ENCODE measurements at places on chromosomes 7 and 10.
A peak's percentile ranks its signal among the peaks of the same experiment; 100 is the strongest.

DNA sequence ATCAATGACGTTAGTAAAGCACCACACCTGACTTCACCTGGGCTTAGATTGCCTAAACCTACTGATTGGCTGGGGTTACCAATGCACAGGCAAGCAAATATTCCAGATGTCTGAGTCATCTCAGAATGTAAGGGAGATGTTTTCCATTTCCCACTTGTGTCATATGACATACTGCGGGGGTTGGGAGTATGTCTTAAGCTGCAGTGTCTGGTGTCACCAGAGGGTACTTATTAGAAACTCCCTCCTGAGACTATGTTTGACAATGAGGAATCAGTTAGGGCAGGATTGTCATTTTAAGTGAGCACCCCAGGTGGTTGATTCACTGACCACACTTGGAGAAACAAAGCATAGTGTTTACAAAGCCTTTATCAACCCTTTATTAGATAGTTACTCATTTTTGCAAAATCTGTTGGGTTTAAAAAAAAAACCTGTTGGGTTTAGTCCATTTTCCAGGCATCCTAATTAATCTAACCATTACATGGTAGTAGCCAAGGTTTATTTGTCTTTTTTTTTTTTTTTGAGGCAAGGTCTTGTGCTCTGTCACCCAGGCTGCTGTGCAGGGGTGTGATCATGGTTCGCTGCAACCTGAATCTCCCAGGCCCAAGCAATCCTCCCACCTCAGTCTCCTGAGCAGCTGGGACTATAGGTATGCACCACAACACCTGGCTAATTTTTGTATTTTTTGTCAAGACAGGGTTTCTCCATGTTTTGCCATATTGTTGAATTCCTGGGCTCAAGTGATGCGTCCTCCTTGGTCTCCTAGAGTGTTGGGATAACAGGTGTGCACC is 72.5 kb downstream of the CDK6 start:
- no peak for DNase-seq

DNA sequence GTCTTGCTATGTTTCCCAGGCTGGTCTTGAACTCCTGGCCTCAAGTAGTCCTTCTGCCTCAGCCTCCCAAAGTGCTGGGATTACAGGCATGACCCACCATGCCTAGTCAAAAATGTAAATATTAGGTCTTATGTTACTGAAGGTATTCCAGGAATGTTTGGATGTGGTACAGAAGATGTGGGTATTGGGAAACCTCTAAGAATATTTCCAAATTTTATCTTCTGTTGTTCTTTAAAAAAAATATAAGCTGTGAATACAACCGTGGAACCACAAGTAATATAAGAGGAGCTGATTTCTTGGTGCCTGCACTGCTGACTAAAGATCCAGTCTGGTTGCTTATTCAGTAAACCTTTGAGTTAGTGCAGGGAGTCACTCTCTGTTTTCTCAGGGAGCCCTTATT is 178.3 kb downstream of the AUTS2 start:
- no peak for DNase-seq

GRCh38 chr7:106110885-106111654 is 1.0 kb downstream of the SYPL1 start:
- DNase-seq = no peak

DNA sequence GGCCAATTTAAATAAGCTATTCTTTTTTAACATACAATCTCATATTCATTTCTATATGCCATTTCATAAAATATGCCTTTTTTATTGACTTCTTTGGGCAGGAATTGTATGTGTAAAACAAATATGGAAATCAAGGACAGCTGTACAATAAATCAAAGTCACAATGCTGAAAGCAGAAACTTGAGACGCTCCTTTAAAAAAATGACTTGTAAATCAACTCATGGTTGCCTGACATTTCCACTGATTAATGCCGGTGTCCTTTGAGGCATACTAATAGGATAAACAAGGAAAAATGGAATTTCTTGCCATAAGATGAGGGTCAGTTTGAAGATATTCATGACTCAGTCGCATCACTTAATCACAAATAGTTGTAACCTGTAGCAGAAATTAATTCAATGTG is 247.4 kb upstream of the TEX47 start:
- DNase-seq = no peak

DNA sequence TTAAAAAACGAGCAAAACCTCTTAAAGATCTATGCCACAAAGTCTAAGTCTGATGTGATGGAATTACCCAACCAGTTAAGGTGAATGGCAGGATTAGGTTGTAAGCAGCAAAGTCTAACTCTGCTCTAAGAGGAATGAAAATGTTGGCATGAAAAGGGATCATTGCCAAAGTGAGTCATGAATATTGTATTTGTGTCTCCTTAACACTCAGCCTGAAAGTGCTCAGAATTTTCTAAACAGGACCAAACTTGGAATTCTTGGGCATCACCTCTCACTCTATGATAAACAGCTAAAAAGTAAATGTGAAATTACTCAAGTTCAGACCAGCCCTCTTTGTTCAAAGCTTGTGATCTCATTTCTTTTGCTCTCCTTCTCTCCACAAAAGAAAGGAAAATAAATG is 27.0 kb downstream of the PPP1R3A start:
- no peak for DNase-seq

GRCh38 chr10:124493214-124493882 is 31.7 kb downstream of the LHPP start:
- DNase-seq = no peak

- DNase-seq = no peak
These were observed 243.4 kb upstream of the FZD1 start for GRCh38 chr7:91020636-91021385.

- no peak for DNase-seq
These were observed 31.6 kb upstream of the LYZL1 start for GRCh38 chr10:29257106-29257783.

DNA sequence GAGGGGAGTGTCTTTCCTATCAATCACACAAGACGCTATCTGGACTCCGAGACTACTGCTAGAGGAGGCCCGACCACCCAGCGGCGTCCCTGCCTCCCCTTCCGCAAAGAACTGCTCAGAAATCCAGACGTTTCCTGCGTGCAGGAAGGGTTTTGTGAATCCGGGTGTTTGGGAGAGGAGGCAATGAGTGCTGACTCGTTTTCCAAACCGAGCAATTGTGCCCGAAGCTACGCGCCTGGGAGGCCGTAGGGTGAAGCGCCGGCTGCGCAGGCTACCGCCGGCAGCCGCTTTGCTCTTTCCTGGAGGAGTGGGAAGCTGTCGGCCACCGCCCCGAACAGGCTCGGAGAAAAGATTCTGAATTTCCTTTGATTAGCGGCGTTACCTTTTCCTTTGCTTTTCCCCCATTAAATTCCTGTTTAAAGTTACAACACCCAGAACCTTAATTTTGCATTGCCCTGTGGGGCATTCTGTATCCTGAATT is 5.3 kb downstream of the VAX1 start:
- DNase-seq = no peak

- DNase-seq = no peak
These were observed 20.8 kb upstream of the SH3PXD2A start for GRCh38 chr10:103876155-103876554.

DNA sequence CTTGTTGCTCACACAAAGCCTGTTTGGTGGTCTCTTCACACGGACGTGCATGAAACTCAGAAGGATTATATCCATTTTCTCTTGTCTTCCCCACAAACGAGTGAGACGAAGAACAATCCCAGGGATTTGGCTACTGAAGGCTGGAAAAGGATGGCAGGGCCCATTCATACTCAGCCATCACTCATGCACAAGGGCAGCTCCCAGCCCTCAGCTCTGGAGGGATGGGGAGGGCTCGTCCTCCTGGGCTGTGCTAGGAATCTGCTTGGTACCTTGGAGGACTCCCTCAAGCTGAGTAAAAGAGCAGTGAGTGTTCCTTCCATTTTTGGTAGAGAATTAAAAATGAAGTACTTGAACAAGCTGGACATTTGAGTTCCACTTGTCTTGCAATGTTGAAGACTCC is 33.2 kb upstream of the RAB18 start:
- DNase-seq = no peak

GRCh38 chr10:35774109-35774508 is 132.0 kb upstream of the FZD8 start:
- DNase-seq = no peak

GRCh38 chr10:28431139-28431538 is 101.8 kb upstream of the WAC start:
- no peak for DNase-seq

- no peak for DNase-seq
These were observed 41.2 kb downstream of the ANLN start for GRCh38 chr7:36430881-36431280.

GRCh38 chr10:89458784-89459183 is 44.4 kb downstream of the IFIT5 start:
- no peak for DNase-seq

GRCh38 chr7:117212969-117213877 is 109.6 kb downstream of the WNT2 start:
- no peak for DNase-seq

- peak; percentile 4 for DNase-seq
These were observed 72.1 kb upstream of the STARD3NL start for GRCh38 chr7:38105874-38106483.

DNA sequence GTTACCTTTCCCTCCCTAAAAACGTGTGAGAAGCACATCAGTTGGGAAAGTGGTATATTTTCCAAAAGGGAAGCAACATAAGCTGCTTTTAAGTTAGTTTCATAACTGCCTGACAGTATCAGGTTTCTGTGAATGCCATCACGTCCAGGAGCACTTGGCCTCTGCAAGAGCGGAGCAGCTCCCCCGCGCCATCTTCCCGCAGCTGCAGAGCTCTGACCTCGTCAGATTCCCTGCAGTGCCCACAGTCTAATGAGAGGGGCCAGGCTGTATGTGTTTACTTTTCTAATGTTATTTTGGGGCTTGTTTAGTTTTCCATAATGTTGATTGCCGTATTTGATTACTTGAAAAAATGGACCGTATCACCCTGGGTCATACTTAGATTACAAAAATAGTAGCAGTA is 74.2 kb downstream of the MGMT start:
- DNase-seq = no peak

DNA sequence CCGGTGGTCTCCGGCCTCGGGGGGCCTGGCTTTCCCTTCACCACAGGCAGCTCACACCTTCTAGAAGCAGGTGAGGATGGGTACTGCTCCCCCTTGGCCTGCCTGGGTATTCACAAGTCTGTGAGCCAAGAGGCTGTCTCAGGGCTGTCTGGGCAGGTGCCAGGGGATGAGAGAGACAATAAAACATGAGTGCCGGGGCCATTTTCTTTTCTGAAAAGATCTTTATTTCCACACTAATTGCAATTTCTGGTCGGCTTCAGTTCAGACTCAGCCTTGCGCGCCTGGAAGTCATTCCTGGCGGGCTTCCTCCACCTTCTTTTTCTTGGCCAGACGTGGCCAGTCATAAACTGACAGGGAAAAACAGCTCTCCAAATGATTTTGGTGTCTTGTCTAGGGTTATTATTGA is 171.2 kb downstream of the ARHGAP12 start:
- no peak for DNase-seq

GRCh38 chr10:28569506-28570159 is 36.7 kb downstream of the WAC start:
- no peak for DNase-seq

DNA sequence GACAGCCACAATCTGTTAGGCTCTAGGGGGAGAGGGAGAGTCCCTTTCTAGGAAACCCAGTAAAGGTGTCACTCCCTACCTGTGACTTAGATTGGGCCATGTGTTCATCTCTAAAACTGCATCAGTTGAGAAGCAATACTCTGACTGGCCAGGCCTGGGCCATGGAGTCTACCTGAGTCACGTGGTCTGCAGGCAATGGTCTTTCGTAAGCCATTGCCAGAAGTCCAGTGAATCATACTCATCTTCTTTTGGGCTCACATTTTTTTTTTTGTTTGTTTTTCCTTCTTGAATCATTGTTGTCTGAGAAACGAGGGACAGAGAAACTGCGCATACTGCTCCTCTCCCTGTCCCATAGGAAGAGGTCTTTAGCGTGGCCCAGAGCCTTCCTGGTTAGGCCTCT is 215.6 kb downstream of the CCSER2 start:
- no peak for DNase-seq

- no peak for DNase-seq
These were observed 322.4 kb downstream of the HGF start for GRCh38 chr7:81447351-81447952.

DNA sequence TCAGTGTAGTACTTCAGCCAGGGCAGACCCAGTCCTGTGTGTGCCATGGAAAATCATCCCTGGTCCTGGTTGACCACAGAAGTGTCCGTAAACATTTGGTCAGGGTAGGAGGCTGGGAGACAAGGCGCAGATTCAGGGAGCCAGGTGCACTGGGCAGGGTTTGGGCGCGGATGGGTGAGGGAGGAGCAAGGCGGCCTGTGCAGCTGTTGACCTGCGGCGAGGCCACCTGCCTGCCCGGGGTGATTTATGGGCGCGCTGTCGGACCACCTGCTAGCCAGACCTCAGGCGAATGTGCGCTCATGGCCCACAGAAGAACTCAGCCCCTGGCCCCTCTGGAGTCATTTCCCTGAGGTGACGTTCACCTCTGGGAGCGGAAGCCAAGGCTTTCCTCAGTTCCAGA is 6.6 kb downstream of the SFRP5 start:
- no peak for DNase-seq

GRCh38 chr7:126589068-126589684 is 663.6 kb downstream of the GRM8 start:
- no peak for DNase-seq

- DNase-seq = no peak
These were observed 26.9 kb downstream of the FKBP6 start for GRCh38 chr7:73354821-73355220.

- no peak for DNase-seq
These were observed 74.9 kb downstream of the LARP4B start for GRCh38 chr10:856416-857157.

DNA sequence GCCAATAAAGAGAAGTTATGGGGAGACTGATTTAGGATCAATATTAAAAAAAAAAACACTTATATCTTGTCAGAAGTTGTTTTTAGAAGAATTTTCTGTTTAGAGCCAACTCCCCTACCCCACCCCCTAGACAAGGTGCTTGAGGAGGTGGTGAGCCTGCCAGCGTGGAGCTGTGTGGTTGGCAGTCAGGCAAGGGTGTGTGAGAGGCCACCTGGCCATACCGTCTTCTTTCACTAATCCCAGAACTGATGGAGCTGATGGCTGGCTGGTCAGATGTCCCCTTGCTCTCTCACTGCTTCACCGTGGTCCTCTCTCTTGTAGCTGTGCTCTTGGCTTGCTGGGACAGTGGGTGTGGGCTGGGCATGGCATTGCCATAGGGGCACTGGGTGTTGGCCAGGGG is 34.3 kb downstream of the NACAD start:
- DNase-seq = no peak

DNA sequence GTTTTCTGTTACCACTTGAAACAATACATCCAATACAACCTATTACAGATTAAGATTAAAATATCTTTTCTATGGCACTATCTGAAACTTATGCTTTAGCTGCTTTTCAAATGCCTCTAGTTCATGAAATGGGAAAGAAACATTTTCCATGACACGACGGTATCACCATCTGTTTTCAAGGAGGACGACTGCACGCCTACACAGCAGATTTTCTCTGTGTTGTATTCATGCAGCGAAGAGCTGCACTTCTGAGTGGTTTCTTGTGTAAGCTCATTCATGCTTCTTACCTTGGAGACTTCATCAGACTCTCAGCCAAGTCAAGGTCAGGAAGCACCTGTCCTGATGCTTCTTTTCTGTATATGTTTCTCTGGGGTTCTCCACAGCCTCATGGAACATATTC is 179.2 kb downstream of the DYNC1I1 start:
- no peak for DNase-seq
